ENCODE measurements at places on chromosomes 6 and 20. TPM values are rescaled to one million over a fixed set of nuclear protein-coding genes. Genes with fewer than 3 reads are reported as not detected.

Gene ZSCAN31
- total RNA-seq, result 1.4 TPM

Gene UBE2C
- not detected for total RNA-seq

Gene MUCL3
- total RNA-seq, result not detected

DNA sequence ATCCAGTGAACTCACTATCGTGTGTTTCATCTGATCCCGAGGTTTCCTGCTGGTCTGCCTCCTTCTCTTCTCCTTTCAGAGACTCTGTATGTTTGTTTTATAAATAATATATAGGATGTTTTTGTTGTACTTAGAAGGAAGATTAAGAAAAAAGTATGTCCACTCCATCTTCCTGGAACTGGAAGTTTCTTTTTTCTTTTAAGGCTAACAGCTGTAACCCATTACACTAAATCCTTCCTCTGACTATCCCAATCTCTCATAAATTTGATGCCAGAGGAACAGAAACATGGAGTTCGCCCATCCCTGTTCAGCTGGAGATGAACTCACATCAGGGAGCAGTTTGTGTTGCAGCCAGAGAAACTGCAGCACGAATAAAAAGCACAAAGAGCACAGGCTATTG lies 20.7 kb downstream of the RIPK1 start:
- no peak for DNase-seq

- no peak for DNase-seq
Measured at GRCh38 chr20:54710341-54710740, 234.9 kb downstream of the DOK5 start.

DNA sequence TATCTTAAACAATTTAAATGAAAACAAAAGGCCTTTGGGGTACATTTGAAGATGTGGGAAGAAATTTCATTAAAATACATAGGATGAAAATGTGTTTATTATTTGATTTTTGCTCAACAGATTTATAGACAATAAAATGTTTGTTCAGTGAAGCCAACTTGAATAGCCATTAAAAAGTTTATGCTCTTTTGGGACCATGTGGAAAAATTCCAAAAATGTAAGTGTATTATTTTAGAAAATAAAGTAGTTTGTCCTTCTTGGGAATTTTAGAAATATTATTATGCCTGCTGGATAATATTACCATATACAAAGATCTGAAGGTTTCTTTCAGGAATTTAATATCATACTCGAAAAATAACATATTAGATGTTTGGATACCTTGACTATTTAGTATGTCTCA lies 131.3 kb downstream of the EPM2A start:
- no peak for DNase-seq
